Memory B cell (primary cell): ENCODE measurements at places on chromosomes 11 and 22.

DNA sequence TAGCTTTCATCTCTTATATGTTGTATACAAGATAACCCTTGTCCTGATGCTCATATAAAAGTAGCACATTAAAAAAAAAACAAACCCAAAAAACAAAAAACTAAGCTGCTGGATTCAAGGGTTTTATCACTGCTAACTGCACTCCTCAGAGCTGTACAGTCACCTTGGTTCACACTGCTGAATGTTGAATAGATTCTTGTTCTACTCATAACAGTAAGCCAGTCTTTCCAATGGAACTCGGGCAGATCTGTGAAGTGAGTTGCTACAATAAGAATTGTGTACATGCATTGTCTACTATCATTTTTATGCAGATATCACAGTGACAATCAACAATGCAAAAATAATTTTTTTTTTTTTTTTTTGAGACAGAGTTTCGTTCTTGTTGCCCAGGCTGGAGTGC lies 4.7 kb downstream of the HARBI1 start:
- DNase-seq, result no peak

DNA sequence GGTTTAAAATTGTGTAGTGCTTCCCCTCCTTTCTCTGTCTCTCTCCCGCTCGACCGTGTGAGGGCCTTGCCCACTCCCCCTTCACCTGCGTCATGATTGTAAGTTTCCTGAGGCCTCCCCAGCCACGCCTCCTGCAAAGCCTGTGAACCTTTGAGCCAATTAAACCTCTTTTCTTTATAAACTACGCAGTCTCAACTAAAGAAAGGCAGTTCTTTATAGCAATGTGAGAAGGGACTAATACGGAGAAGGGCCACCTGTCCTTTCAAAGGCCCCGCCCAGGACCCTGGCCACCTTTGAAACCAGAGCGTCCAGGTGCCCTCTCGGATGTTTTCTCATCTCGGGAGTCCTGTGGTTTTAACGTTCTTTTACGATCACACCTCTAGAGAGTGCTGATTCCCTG lies 741.5 kb downstream of the BRD1 start:
- no peak for DNase-seq

DNA sequence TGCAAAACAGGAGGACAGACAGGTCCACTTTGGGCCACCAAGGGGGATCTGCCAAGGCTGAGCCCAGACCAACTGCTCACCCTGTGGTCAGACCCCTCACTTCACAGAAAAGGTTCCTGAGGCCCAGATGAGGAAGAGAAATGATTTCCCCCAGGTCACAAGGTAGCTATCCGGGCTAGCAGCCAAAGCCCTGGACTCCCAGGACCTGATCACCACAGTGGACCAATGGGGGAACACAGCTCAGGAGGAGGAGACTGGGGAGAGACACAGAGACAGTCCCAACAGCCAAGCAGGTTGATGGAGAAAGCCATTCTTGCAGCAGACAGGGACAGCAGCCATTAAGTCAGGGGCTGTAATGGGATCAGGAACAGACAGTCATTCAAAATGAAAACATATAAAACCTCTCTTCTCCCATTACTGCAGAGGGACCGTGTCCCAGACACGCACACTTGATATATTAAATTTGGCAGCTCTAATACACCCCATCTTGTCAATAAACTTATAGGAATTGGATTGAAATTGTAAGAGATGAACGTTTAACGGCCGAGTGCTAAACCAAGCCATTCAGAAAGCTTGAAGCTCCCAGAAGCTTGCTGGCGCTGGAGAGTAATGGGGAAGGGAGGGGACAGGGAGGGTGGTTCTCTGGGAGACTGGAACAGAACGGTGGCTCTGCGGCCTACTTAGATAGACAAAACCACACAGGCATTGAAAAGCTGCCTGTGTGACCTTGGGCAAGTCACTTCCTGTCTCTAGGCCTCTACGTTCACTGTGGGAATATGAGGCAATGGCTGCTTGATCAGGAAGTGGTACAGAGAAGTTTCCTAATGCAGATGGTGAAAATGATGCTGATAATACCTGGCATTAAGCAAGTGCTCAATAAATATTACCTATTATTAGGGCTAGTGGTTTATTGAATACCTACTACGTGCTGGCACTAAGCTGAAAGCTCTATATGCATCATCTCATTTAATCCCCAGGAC lies 16.0 kb downstream of the ZMAT5 start:
- no peak for DNase-seq

DNA sequence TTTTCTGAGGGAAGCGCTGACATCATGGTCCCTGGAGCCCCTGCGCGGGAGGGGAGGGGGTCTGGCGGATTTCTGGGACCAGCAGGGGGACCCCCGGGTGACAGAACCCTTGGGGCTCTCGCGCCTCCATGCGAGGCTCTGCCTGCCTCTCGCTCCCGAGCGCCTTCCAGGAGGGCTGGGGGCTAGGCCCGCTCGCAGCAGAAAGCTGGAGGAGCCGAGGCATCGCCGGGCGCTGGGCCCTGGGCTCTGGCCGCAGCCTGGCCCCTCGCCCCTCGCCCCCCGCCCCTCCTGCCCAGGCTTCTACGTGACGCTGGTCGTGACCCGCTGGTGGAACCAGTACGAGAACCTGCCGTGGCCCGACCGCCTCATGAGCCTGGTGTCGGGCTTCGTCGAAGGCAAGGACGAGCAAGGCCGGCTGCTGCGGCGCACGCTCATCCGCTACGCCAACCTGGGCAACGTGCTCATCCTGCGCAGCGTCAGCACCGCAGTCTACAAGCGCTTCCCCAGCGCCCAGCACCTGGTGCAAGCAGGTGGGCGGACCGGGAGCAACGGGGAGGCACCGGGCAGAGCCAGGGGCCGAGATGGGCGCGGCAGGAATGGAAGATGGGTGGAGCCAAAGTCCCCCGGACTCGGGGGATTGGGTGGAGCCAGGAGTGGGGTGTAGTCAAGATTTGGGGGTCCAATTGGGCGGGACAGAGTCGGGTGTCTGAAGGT lies 5.4 kb downstream of the BEST1 start:
- no peak for DNase-seq

- DNase-seq, result no peak
These were observed 82.2 kb downstream of the ATG16L2 start for GRCh38 chr11:72896431-72896830.

- no peak for DNase-seq
These were observed 709 bp downstream of the MRGPRX4 start for GRCh38 chr11:18173225-18173866.

- no peak for DNase-seq
These were observed 57.7 kb downstream of the GAB2 start for GRCh38 chr11:78359921-78360320.

GRCh38 chr11:48141475-48142122 lies 75.0 kb upstream of the OR4B1 start:
- DNase-seq, result no peak

GRCh38 chr22:39251762-39252460 lies 7.1 kb upstream of the PDGFB start:
- no peak for DNase-seq

DNA sequence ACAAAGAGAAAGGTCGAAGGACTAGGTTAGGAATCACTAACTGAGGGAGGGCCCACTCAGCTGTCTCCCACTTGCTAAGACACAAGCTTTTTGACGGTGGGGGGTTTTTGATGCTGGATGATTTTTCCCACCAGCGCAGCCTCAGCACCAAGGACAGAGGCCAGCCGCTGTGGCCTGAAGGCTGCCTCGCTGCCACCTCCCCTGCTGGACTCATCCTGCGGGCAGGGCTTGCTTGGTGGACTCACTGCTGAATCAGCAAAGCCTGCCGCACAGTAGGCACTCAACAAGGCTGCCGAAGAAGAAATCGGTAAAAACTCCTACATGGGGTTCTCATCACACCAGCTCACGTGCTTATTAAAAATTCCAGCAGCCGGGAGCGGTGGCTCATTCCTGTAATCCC lies 2.6 kb downstream of the ALG12 start:
- no peak for DNase-seq

DNA sequence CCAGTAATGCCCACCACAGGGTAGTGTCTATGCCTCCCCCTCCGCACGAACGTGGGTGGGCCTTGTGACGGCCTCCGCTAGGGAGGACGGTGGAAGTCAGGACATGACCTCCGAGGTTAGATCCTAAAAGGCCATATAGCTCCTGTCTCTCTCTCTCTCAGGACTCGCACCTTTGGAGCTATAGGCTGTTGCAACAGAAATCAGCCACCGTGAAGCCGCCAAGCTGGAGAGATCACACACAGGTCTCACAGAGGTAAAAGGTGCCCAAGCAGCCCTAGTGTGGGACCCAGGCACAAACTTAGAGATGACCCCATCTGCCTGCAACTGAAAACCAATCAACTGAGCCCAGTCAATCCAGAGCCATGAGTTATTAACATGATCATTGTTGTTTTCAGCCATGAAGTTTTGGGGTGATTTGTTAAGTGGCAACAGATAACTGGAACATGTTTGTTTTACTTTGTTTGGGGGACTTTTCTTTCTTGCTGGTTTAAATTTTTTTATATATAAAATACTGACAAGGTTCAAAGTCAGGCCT lies 7.4 kb upstream of the NAP1L4 start:
- DNase-seq, result no peak

DNA sequence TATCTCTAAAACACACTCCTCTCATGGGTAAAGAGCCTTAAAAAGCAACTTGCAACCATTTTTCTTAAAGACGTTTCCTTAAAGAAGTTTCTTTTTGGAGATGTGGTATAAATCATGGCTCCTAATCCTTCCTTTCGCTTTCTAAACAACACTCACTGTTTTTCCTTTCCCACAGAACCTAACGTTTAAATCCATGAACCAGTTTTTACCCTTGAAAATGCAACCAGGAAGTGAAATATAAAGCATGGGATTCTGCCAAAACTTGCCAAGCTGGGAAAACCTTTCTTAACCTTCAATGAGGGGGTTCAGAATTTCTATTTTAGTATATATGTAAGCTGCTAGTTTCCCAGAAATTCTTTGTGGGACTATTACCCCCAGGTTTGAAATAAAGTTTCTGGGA lies 8.6 kb downstream of the PLEKHA7 start:
- DNase-seq, result no peak

DNA sequence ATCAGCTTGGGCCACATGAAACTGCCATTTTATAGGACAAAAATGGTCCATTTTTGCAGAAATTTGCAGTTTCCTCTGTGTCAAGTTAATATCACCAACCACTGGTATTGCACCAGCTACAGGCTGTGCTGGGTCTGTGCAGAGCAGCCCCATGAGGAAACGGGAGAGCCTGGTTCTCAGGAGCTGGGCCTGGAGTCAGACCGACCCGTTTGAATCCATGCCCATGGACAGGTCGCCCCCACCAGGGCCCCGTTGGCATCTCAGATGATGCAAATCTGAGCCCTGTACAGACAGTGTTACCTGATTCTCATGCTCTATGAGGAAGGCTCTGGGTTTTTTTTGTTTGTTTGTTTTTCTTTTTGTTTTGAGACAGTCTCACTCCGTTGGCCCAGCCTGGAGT lies 9.8 kb upstream of the SEC14L6 start:
- DNase-seq, result no peak

- no peak for DNase-seq
These were observed 4.9 kb downstream of the RRP8 start for GRCh38 chr11:6598555-6598954.

GRCh38 chr11:47130543-47130942 lies 46.1 kb downstream of the ARFGAP2 start:
- DNase-seq, result no peak
